ENCODE measurements at places on chromosomes 13 and 19. TPM values are rescaled to one million over a fixed set of nuclear protein-coding genes. Genes with fewer than 3 reads are reported as not detected.

DNA sequence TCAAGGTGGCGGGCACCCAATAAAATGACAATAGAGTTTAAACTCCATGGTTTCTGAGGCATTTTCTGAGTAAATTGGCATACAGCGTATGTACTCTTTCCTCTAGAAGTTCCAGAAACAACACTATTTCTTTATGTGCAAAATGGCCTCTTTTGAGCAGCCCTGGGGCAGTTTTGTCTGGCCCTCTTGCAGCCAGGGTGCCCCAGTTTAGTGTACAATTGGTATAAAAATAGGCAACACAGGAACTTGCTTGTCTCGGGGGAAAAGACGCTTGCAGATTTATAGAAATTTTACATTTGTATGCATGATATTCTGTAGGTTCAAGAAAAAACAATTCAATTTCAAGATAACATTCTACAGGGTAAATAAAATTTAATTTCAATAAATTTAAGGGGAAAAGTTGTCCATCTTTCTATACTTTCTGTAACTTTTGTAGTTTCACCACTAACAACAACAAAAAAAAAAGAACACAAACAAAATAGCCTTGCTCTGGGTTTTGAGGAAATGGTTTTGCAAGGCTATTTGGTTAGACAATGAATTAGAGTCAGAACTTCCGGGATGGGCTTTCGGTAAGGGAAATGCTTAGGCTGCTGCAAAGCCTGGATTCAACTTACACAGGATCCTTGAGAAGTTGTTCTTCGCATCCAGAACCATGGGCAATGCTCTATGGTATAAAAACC, 45.3 kb downstream of the LRCH1 start:
- DNase-seq: no peak

- DNase-seq: no peak
Measured at GRCh38 chr13:103656311-103656710, 590.1 kb upstream of the SLC10A2 start.

- DNase-seq: no peak
Measured at GRCh38 chr13:41085961-41086585, 24.8 kb downstream of the WBP4 start.

FEM1A gene
- polyA plus RNA-seq: 1.7 TPM

GRCh38 chr13:30440910-30441703, 18.8 kb downstream of the UBE2L5 start:
- no peak for DNase-seq

DNA sequence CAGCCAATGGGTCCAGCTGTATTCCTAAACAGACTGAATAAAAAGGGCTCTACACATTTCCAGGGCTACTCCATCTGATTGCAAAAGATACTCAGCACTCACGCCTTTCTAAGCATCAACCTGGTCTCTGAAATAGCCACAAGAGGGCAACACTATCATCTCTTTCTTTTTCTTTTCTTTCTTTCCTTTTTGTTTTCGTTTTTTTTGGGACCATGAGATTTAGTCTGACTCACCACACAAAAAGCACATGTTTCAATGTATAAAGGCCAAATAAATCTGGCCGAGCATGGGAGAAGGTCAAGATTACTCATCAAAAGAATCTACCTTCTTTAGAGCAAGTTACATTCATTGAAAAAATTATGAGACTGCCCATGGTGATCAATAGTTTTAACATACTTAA, 805.6 kb upstream of the ARGLU1 start:
- DNase-seq: no peak

GRCh38 chr13:37481011-37481884, 117.3 kb downstream of the POSTN start:
- no peak for DNase-seq

F10 gene
- 19.5 TPM for polyA plus RNA-seq

- DNase-seq: no peak
Measured at GRCh38 chr13:109468123-109468522, 318.3 kb downstream of the IRS2 start.

- peak; percentile 47 for DNase-seq
Measured at GRCh38 chr13:44271915-44272341, 101.7 kb upstream of the SERP2 start.

GRCh38 chr13:27617881-27618321, 2.4 kb downstream of the LNX2 start:
- no peak for DNase-seq

GRCh38 chr13:22091222-22091970, 420.5 kb downstream of the FGF9 start:
- peak; percentile 78 for DNase-seq

All from muscle of arm (tissue), 14 donors.